ENCODE measurements at places on chromosomes 16 and 17. TPM values are rescaled to one million over a fixed set of nuclear protein-coding genes. Genes with fewer than 3 reads are reported as not detected.

DNA sequence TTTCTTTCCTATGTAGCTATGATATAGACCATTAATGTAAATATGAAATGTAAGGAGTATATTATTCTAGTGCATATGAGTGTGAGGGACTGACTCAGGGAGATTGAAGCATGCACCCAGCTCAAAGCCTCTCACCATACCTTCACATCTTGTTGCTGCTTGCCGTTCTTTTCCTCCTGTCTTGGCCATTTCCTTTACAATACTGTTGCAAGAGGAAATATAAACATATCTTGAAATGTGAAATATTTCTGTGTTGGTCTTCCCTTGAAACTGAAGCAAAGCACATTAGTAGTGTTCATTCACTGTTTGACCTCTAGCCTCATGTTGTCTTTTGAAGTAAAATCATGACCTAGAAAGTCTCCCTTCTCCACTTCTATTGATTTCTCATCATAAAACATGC is 46.6 kb downstream of the PHKB start:
- no peaks in the 10 kb centered on the region for H3K27me3 ChIP-seq
- H3K4me3 ChIP-seq: no peak overlapping the region
- H3K36me3 ChIP-seq: no peaks in the 10 kb centered on the region

CMTM1 gene
- 10.1 TPM for total RNA-seq

DNA sequence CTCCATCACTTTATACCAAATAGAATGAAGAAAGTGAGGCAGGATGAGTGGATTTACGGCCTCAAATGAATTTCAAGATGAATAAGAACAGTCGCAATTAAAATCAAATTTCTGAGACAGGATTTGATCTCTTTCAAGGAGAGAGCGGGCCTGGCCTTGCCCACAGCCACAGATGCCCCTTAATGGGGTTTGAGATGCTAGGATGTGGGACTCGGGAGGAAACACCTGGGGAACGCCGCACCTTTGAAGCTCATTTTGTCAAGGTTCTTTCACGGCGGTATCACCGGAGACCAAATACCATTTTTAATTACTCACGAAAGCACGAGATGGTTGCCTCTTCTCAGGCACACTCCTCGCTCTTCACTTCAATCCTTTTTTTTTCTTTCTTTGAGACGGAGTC is 178.1 kb upstream of the SDK2 start:
- H3K4me3 ChIP-seq: peak overlapping the region; percentile 55
- no peaks in the 10 kb centered on the region for H3K27me3 ChIP-seq
- no peaks in the 10 kb centered on the region for H3K36me3 ChIP-seq
- peaks cover 24% of the 10 kb centered on the region for H3K4me1 ChIP-seq
- no peak for DNase-seq

ZFPM1 gene
- 12.2 TPM for total RNA-seq

GRCh38 chr17:29659155-29659554 is 36.4 kb upstream of the CORO6 start:
- no peaks in the 10 kb centered on the region for H3K27me3 ChIP-seq
- peaks cover 21% of the 10 kb centered on the region for H3K4me1 ChIP-seq
- peaks cover 21% of the 10 kb centered on the region for H3K36me3 ChIP-seq
- H3K27ac ChIP-seq: no peak overlapping the region

KRTAP4-9 gene
- not detected for total RNA-seq

DNA sequence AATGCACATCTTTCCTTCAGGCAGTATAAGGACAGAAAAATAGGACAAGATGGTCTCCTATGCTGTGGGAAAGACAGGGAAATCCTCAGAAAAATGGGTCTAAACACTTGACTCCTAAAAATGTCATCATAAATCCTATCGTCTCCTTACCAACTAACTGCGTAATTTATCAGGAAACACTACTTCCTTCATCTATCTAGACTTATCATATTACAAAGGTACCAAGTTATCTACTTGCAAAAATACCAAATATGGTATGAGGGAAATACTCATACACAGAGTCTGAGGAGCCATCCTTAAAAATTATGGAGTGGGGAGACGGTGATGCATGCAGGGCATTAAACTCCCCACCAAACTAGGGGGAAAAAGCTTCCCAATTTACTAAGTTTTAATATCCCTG is 44.1 kb downstream of the GRB2 start:
- peak overlapping the region; percentile 86 for H3K27ac ChIP-seq
- peaks cover 88% of the 10 kb centered on the region for H3K4me1 ChIP-seq
- no peaks in the 10 kb centered on the region for H3K27me3 ChIP-seq
- DNase-seq: no peak
- peak overlapping the region; percentile 30 for H3K4me3 ChIP-seq

GRCh38 chr16:79151-80054 is 1.4 kb downstream of the MPG start:
- peaks cover 44% of the 10 kb centered on the region for H3K4me1 ChIP-seq
- H3K27ac ChIP-seq: peak overlapping the region; percentile 1
- H3K36me3 ChIP-seq: peaks cover 8% of the 10 kb centered on the region
- H3K27me3 ChIP-seq: peaks cover 7% of the 10 kb centered on the region

GRCh38 chr16:48852951-48853350 is 243.0 kb upstream of the N4BP1 start:
- DNase-seq: no peak
- no peak overlapping the region for H3K27ac ChIP-seq
- H3K36me3 ChIP-seq: no peaks in the 10 kb centered on the region
- no peak overlapping the region for H3K4me3 ChIP-seq

DNA sequence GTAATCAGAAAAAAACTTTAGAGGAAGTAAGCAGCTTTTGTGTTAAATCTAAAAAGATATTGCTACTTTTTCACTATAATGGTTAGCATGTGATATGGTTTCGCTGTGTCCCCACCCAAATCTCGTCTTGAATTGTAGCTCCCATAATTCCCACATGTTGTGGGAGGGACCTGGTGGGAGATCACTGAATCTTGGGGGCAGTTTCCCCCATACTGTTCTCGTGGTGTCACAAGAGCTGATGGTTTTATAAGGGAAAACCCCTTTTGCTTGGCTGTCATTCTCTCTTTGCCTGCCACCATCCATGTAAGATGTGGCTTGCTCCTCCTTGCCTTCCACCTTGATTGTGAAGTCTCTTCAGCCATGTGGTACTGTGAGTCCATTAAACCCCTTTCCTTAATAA is 117.1 kb downstream of the KCNJ2 start:
- no peak overlapping the region for H3K4me3 ChIP-seq
- no peaks in the 10 kb centered on the region for H3K4me1 ChIP-seq
- no peak overlapping the region for H3K27ac ChIP-seq
- H3K27me3 ChIP-seq: peaks cover 5% of the 10 kb centered on the region
- H3K36me3 ChIP-seq: no peaks in the 10 kb centered on the region
- no peak for DNase-seq

GRCh38 chr17:40602445-40603443 is 37.5 kb upstream of the CCR7 start:
- peak overlapping the region; percentile 79 for H3K4me3 ChIP-seq
- DNase-seq: peak; percentile 82
- no peaks in the 10 kb centered on the region for H3K36me3 ChIP-seq
- H3K27ac ChIP-seq: peak overlapping the region; percentile 86
- peaks cover 99% of the 10 kb centered on the region for H3K4me1 ChIP-seq
- no peaks in the 10 kb centered on the region for H3K27me3 ChIP-seq

GRCh38 chr17:29189355-29189754 is 9.2 kb upstream of the MYO18A start:
- H3K36me3 ChIP-seq: no peaks in the 10 kb centered on the region
- H3K27ac ChIP-seq: no peak overlapping the region
- peaks cover 9% of the 10 kb centered on the region for H3K27me3 ChIP-seq
- no peak overlapping the region for H3K4me3 ChIP-seq
- no peaks in the 10 kb centered on the region for H3K4me1 ChIP-seq
- no peak for DNase-seq

- peaks cover 16% of the 10 kb centered on the region for H3K36me3 ChIP-seq
- peak within 1 kb of the TSS; percentile 95 for H3K27ac ChIP-seq
- H3K27me3 ChIP-seq: no peaks in the 10 kb centered on the region
- DNase-seq: peak; percentile 96
Measured at GRCh38 chr17:7583253-7584109, at the start of gene MPDU1. MPDU1 (plus strand) TSS chr17:7583852; CDS start chr17:7583863, 11 bp downstream.

DNA sequence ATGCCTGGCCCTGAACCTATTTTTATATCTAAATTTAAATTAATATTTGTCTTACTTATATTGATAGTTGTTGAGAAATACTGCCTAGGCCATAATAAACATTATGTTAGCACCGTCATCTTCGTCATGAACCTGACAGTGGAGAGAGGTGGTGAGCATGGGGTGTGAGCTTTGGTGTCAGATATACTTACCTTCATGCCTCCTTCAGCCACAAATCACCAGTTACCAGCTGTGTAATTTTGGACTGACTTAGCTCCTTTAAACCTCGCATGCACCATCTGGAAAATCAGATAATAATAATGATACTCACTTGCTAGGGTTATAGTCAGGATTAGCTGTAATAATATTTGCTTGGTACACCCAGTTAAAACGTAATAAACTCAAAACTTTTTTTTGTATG is 35.0 kb downstream of the SNX29 start:
- H3K4me3 ChIP-seq: no peak overlapping the region
- no peaks in the 10 kb centered on the region for H3K27me3 ChIP-seq

NT5M gene
- 11.0 TPM for total RNA-seq

RNF43 gene
- 3.4 TPM for total RNA-seq

- no peak overlapping the region for H3K4me3 ChIP-seq
- H3K27me3 ChIP-seq: no peaks in the 10 kb centered on the region
- no peaks in the 10 kb centered on the region for H3K36me3 ChIP-seq
Measured at GRCh38 chr17:20092973-20093626, 83.9 kb downstream of the SPECC1 start.

- peaks cover 71% of the 10 kb centered on the region for H3K4me1 ChIP-seq
- peaks cover 20% of the 10 kb centered on the region for H3K36me3 ChIP-seq
- no peaks in the 10 kb centered on the region for H3K27me3 ChIP-seq
- H3K4me3 ChIP-seq: peak overlapping the region; percentile 97
Measured at GRCh38 chr17:42387661-42388380, 421 bp downstream of the STAT3 start.

GRCh38 chr17:64128787-64129514 is 993 bp downstream of the ERN1 start:
- H3K4me3 ChIP-seq: peak overlapping the region; percentile 89
- peak overlapping the region; percentile 96 for H3K27ac ChIP-seq
- H3K4me1 ChIP-seq: peaks cover 59% of the 10 kb centered on the region
- DNase-seq: no peak

GRCh38 chr17:47987240-47987835 is 16.4 kb downstream of the CDK5RAP3 start:
- no peaks in the 10 kb centered on the region for H3K4me1 ChIP-seq
- DNase-seq: no peak
- H3K27ac ChIP-seq: no peak overlapping the region
- no peak overlapping the region for H3K4me3 ChIP-seq
- no peaks in the 10 kb centered on the region for H3K27me3 ChIP-seq

C17orf113 gene
- 0.86 TPM for total RNA-seq

DNA sequence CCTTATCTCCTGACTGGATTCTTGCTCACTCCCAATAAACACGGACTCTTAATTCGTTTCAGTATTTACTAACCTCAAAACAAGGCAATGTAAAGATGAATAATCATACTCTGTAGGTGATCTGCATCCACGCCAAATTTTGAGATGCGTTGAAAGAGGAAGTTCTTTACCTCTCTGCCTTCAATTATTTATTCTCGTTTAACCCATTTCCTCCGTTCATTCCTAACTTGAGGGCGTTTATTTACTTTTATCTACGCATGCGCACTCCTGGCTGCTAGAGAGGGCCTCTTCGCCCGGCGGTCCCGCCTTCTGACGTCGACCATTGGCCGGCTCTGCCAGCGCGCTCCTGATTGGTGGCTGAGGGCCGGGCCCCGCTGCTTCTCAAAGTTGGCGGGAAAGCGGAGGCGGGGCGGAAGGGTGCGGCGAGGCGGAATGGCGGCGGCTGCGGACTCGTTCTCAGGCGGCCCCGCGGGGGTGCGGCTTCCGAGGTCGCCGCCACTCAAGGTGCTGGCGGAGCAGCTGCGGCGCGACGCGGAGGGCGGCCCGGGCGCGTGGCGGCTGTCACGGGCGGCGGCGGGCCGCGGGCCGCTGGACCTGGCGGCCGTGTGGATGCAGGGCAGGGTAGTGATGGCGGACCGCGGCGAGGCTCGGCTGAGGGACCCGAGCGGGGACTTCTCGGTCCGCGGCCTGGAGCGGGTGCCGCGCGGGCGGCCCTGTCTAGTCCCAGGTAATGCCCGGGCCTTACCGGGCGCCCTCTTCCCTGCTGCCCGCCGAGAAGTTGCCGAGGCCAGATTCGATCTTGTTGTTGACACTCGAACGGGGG is at the start of gene RMI2:
RMI2 (plus strand) TSS at position 420 of the 823 bp plus-strand sequence; CDS start at position 433, 13 bp downstream.
- H3K27ac ChIP-seq: peak within 1 kb of the TSS; percentile 96
- peak; percentile 99 for DNase-seq
- H3K4me1 ChIP-seq: peaks cover 67% of the 10 kb centered on the region
- H3K27me3 ChIP-seq: no peaks in the 10 kb centered on the region
- peaks cover 7% of the 10 kb centered on the region for H3K36me3 ChIP-seq

DNA sequence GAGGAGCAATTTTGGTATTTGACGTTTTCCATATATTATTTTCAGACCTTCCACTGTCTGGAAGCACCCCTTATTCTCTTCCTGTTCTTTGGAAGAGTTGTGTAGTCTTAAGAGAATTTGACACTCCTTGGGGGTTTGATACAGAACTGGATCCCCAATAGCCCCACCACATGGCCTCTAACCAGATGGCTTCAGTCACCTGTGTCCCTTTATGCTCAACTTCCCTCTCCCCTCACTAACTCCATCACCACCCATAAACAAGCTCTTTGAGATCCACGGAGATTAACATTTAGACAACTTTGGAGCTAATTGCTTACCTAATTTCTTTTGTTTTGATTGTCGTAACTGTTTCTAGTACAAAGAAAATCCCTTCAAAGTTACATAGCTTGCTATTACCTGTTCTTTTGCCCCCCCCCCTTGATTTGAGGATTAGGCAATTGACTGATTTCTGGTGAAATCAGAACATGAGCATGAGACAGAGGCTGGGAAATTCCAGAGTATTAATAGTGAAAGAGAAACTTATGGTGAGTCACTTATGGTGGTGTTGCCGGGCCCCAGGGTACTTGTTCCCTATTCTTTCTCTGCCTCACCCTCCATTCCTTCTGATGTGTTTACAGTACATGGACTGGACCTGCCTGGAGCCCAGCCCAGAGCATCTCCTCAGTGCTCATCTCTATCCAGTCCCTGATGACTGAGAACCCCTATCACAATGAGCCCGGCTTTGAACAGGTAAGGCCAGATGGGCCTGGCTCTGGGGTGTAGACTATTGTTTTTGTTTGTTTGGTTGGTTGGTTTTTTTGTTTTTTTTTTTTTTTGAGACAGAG is 7.5 kb downstream of the UBE2Z start:
- peak overlapping the region; percentile 99 for H3K27ac ChIP-seq
- DNase-seq: peak; percentile 77
- peaks cover 62% of the 10 kb centered on the region for H3K4me1 ChIP-seq
- no peaks in the 10 kb centered on the region for H3K27me3 ChIP-seq
- H3K4me3 ChIP-seq: peak overlapping the region; percentile 95
- peaks cover 57% of the 10 kb centered on the region for H3K36me3 ChIP-seq

All from activated T-cell treated with anti-CD3 and anti-CD28 coated beads, Interleukin-2, amount 50 U/mL, for 72 hours (primary cell).